Esophagus squamous epithelium (tissue), 5 donors: ENCODE measurements at places on chromosomes 12 and 14.

- DNase-seq: no peak
These were observed 109.1 kb downstream of the DYRK2 start for GRCh38 chr12:67757651-67758050.

- DNase-seq: no peak
These were observed 71.0 kb upstream of the FBXO21 start for GRCh38 chr12:117261247-117261646.

DNA sequence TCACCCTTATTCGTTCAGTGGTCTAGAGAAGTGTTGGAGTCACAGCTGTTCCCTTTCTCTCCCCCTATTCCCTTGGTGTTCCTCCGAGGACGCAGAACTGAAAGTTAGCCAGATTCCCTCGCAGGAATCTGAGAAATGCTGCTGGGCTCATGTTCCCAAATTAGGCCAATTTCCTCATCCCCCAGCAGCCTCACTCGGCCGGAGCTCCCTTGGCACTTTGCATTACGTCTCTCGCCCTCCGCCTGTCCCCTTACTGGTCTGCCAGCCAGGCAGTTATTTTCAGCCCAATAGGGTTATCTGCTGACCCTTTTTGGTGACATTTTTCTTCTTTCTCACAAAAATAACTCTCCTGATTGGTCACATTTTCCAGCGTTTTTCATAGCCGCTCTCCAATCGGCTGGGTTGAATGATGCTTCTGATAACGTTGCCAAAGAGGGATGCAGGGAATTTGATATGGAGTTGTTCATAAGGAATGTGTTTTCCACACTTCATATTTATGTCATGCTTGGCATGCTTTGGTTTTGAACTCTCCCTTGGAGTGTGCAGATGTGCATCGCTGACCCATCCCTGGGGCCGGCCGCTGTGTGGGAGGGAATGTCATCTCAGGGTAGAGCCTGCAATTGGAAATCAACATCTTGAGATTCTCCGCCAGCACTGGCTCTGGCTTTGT, 9.9 kb downstream of the IFT43 start:
- DNase-seq: no peak

GRCh38 chr14:69943084-69943780, 64.0 kb downstream of the SMOC1 start:
- DNase-seq: no peak

DNA sequence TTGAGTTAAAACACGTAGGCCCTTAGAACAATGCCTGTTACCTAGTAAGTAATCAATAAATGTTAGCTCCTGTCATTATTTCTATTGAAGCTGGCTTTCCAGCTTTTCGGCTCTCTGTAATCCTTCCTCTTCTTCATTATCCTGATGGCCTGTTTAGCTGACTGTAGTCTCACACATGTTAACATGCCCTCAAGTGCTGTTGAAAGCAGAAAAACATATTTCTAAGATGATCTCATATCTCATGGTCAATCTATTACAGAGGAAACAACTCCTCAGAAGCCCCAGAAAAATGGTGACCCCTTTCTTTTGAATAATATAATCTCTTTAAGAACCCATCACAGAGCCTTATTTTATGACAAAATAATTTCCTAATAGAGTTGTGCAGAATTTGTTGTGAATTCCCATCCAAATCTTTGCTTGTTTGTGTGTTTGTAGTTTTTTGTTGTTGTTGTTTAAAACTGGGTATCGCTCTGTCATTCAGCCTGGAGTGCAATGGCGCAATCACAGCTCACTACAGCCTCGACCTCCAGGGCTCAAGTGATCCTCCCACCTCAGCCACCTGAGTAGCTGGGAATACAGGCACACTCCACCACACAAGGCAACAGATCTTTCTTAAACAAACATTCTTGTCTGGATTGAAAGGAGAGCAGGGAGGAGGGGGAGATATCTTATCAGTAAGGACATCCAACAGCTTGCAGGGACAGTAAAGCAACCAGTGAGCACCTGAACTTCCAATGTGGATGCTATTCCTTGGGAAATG, 242.5 kb upstream of the CAND1 start:
- DNase-seq: no peak

- DNase-seq: no peak
These were observed 71.9 kb upstream of the POC1B start for GRCh38 chr12:89597770-89598169.
